ENCODE measurements at places on chromosomes 5 and 9.

DNA sequence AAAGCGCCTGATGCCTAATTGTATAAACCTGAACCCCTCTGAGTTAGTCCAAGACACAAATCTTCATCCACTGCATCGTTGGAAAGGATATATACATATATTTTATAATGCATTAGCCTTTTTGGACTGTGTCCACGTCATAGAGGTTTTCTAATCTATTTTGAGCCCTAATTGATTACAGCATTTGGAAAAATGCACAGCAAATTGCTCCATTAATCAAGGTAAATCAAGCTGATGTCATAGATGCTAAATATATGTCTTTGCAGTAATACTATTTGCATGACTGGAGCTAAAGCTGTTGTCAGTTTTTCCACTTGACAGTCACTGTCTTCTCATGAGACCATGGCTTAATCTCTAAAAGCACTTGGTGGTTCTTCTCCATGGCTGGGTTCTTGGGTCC lies 483.5 kb upstream of the TNC start:
- DNase-seq, result no peak

- DNase-seq, result no peak
Measured at GRCh38 chr9:95584176-95584575, 67.4 kb upstream of the PTCH1 start.

DNA sequence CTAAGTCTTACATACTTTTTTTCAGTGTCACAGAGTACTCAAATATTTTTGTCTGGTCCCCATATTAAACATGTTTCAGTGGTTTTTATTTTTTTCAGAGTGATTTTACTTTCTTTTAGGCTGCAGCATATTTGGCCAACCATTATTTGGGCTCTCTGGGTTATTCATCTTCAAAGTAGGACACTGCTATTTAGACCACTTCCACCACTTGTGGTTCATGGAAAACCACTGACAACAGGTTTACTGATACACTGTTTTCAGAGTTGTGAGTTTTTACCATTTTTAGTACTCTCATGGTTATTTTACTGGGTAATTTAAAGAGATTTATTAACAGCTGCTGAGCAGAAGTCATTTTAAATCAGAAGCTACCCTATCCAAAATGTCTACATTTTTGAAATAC lies 437.6 kb downstream of the KIAA0825 start:
- no peak for DNase-seq

GRCh38 chr5:39315995-39316394 lies 48.3 kb downstream of the C9 start:
- no peak for DNase-seq

GRCh38 chr9:107394264-107394663 lies 95.3 kb downstream of the KLF4 start:
- DNase-seq, result no peak

- no peak for DNase-seq
Measured at GRCh38 chr5:22665801-22666200, 187.3 kb downstream of the CDH12 start.

- no peak for DNase-seq
Measured at GRCh38 chr5:149317281-149318048, 27.8 kb upstream of the GRPEL2 start.

DNA sequence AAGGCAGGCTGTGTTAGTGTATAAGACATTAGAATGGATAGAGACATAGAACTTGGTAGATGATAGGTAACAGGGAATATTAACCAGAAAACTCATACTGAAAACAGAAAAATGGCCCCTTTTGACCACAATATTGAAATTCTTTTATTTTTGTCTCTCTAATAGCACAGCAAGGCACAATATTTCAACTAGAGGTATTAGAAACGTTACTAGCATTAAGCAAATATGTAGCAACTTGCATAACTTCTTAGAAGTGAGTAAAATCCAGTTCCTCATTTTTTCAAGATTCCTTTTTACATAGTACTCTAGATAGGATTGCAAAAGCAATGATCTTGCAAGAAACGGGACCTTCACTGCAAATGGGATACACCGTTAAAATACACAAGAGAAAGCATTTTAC lies 102.7 kb upstream of the VCAN start:
- no peak for DNase-seq

DNA sequence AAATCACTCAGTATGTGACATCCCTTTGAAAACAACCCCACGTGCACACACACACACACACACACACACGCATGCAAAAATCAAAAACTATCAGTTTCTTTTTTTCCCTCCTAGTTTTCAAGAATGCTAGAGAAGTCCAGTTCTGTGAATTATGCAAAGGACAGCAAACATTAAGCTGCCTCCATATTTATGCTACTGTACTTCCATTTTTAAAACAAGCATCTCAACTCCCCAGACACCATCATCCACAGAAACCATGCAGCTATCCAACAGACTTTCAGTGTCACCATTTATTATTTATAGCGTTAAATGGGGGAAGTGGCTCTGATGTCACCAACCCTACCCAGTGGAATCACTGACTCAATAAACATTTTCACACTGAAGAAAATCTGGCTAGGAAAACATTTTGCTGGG lies 1.6 kb downstream of the FBXW11 start:
- no peak for DNase-seq

DNA sequence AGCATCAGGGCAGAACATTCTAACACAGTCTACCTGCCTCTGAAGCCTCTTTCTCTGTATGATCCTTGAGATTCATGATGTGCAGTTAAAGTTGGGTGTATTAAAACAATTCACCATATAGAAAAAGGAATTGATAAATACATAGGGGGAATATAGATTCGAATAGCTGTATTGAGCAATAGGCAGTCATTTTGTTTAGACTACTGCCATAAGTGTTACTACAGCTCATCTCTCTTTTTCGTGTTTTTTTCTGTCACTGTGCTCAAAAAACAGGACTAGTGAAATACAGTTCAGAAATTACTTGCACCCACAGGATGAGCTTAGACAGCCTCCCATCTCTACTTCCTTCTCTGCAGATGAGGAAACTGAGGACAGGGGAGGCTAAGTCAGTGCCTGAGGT lies 144.6 kb upstream of the FBN2 start:
- DNase-seq, result no peak

DNA sequence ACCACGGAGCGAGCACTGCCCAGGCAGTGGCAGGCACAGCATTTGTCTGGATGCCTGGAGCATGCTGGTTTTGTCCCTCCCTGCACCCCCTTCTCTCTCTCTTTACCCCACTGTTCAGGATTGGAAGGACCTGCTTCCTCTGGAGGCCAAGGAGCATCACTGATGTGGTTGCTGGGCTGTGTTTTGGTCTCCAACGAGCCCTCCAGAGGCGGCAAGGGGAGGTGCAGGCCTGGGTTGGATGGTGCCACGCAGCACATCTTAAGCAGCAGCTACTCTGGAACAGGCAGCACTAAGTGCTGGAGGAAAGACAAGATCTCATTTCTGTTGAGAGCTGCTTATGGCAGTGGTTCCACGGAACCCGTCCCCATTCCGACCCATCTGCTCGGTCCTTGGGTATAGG lies 139.6 kb downstream of the CMYA5 start:
- DNase-seq, result no peak

GRCh38 chr5:132821791-132822190 lies 8.7 kb downstream of the SHROOM1 start:
- DNase-seq, result no peak

DNA sequence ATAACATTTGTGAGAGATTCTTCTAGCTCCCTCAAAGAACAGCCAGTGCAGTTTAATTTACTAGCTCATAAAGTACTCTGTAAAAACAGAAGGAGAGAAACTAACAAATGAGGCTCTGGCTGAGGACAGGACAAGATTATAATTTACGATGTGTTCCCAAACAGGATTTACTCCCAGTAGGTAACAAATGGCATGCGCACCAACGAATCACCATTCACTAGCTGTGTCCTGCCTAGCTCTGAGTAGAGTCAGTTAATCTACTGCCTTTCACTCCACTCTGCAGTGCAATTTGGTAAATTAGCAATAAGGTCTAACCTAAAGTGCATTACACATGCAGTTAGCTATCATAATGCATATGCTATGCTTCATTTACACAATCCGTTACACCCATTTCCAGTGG lies 497.4 kb upstream of the CCNG1 start:
- DNase-seq, result no peak

DNA sequence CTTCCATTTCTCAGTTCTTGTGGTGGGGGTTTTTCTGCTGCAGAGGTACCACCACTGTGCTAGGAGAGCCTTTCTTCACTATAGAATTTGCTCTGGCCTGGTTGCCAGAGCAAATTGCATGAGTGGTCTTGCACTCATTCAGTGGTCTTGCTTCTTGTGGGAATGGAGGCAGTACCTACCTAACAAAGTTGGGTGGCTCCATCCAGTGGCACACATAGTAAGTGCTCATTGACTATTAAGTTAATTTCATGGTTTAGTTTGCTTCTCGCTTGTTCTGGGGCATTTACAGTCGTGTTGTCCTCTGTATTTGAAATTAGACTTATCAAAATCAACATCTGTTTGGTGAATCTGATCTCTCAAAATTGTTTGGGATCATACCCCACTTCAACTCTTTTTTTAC lies 23.0 kb downstream of the SLC28A3 start:
- no peak for DNase-seq

DNA sequence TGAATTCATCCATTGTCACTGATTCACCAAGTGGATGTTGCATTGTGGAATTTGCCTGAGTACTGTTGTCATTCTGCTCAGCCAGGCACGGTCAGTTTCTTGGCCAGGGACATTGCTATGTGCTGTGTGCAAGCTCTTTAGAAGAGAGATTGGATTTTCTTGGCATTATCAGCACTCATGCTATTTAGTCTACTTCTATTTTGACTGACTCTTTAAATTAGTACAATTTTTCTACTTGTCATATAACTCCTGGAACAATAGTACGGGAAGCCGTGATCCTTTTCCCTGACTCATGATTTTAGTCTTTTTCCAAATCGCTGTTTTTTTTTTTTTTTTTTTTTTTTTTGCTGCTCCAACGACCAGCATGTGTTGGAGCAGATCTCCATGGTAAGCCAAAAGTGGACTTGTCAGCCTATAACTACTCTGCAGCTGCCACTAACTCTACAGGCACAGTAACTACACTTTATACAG lies 129.7 kb downstream of the CDC42SE2 start:
- DNase-seq, result no peak

- DNase-seq, result no peak
Measured at GRCh38 chr5:107496466-107496865, 174.3 kb downstream of the EFNA5 start.

DNA sequence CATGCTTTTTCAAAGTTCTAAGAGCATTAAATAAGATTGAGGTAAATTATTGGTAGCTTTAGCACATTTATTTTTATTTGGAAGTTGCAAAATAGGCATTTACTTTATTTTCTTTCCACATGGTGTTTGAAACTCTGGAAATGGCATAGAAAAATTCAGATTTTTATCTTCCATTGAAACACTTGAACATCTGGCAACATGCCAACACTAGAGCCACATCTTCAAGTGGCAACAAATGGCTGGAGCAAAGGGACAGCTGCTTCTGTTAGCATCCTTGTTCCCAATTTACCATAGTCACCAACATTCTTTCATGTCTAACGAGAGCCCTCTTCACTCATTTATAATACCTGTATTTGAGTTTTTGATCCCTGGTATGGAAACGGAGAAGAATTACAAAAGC lies 539.9 kb downstream of the ZNF608 start:
- no peak for DNase-seq

DNA sequence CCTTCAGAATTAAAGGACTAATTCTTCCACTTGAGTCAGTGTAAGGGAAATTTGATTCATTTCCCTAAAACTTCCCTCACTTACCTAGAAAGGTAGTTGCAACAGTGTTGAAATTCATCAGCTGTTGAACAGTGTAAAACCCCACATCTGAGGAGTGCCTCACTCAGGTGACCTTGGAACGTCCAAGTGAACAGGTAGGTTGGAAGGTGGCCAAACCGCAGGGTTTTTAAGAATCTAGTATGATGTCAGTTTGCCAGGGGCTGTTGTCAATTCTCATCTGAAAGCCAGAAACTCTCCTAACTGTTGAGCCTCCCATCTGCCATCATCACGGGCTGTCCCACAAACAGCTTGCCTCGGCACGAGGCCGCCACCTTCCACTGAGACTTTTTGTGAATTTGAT lies 105.7 kb downstream of the TMEM174 start:
- DNase-seq, result no peak

DNA sequence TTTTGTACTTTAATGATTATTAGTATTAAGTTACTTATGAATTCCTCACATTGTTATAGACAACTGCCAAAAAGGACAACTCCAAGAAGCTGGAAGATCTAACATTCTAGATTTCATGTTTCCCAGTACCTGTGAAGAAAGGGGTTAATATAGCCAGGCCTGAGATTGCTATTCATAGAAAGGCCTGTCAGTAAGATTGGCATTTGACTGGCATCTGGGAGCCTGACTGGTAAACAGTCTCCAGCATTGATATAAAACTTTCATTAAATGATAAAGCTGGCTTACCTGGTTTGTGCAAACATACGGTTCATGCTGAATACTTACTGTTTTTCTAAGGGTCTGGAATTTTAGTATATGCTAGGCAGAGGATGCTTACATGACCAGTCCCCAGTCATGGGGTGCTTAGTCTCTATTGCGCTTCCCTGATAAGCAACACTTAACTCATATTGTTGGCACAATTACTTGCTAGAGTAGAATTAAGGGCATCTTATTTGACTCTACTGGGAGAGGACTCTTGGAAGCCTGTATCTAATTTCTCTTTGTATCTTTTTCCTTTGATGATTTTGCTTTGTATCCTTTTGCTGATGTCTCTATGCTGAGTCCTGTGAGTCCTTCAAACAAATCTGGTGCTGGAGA lies 340.4 kb upstream of the SEMA6A start:
- no peak for DNase-seq

DNA sequence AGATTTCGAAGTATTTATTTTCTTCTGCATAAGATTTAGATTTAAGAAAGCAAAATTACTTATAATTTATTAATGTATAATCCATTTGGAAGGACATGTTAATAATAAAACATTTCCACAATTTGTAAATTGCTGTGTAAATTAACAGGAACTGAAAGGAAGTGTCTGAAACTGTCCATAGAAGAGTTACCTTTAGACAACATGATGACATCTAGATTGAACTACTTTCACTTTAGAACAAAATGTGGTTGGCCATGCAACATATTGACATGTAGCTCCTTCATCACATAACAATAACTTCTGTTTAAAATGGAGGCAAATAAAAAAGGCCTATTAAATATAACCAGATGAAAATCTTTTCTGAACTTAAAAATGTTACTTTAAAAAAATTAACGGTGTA lies 1849.5 kb upstream of the ACO1 start:
- no peak for DNase-seq

GRCh38 chr5:133236541-133236951 lies 184.7 kb downstream of the HSPA4 start:
- peak; percentile 28 for DNase-seq

DNA sequence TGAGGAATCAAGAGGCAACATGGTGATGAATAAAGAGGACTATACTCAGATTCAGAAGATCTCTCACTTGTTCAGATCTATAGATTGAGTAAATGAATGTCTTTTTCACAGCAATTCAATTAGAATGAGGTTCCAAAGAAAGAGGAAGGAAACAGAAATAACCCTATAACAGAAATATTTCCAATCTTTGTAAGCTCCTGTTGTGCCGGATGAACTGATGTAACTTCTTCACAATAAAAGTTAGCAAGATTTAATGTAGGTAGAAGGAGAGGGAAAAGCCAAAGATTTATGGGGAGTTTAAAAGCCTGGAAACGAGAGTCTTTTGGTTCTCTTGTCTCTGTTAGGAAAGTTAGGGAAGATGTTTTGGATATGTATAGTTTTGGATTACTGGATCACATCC lies 92.1 kb downstream of the PBX3 start:
- DNase-seq, result no peak

All from Right ventricle myocardium inferior (tissue), 1 donor.